Liver (tissue), 10 donors: ENCODE measurements at places on chromosomes 2 and 18. TPM values are rescaled to one million over a fixed set of nuclear protein-coding genes. Genes with fewer than 3 reads are reported as not detected.

Gene DSG4
- total RNA-seq, result not detected

Gene PLEK
- total RNA-seq, result 40.6 TPM

Gene POTEI
- not detected for total RNA-seq

Gene SLC9A4
- total RNA-seq, result not detected

Gene CRYGD
- not detected for total RNA-seq

Gene ST8SIA5
- total RNA-seq, result under 0.01 TPM

Gene LYPD6B
- total RNA-seq, result 0.14 TPM

Gene GAD1
- total RNA-seq, result 0.08 TPM

Gene UNC80
- total RNA-seq, result under 0.01 TPM

Gene FBXO41
- total RNA-seq, result 0.50 TPM

Gene LRP2
- 0.19 TPM for total RNA-seq

Gene MEP1B
- not detected for total RNA-seq
